ENCODE measurements at places on chromosomes 13 and 19.

DNA sequence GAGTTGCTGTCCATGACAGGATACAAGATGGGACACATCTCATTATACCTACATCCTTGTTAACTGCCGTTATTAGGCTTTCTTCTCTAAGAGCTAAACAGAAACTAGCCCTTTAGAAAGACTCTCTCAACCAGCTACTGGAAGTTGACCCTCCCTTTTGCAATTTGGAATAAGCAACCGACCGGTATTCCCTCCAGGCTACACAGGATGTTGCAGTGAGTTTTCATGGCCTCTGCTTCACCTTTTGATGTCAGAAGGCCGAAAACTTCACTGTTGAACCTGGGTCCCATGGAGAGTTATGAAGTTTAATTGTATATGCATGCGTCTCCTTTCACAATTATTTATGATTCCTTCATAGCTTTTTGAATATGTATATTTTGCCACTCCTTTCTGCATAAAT, 1042.5 kb upstream of the SPRY2 start:
- no peak for DNase-seq

DNA sequence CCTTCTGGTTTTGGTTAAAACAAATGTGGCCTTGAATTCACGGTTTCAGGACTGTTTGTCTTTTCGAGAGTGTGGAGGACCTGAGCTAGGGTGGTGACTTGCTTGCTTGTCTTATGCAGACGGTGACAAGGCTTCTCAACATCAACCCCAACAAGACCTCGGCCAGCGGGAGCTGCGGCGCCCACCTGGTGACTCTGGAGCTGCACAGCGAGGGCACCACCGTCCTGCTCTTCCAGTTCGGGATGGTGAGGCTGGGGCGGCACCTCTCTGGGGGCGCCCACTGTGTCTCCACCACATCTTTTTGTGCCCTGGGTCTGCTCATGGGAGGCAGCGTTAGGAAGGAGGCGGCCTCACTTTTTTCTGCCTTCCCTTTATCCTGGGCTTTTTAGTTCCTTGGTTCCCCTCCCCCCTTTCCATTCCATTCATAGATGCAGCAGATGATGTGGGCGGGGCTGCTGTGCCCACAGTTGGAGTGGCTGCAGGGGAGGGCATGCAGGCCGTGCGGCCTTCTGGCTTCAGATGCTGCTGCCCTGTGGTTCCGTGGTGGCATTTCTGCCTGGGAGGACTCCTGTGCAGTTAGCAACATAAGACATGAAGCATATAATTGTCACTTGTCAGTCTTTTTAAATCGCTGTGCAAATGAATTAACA, 23.3 kb downstream of the LAMP1 start:
- no peak for DNase-seq

- no peak for DNase-seq
Observed at GRCh38 chr19:17091758-17092333, 16.3 kb downstream of the MYO9B start.

GRCh38 chr13:64709079-64709478, 2521.1 kb downstream of the PCDH9 start:
- no peak for DNase-seq

DNA sequence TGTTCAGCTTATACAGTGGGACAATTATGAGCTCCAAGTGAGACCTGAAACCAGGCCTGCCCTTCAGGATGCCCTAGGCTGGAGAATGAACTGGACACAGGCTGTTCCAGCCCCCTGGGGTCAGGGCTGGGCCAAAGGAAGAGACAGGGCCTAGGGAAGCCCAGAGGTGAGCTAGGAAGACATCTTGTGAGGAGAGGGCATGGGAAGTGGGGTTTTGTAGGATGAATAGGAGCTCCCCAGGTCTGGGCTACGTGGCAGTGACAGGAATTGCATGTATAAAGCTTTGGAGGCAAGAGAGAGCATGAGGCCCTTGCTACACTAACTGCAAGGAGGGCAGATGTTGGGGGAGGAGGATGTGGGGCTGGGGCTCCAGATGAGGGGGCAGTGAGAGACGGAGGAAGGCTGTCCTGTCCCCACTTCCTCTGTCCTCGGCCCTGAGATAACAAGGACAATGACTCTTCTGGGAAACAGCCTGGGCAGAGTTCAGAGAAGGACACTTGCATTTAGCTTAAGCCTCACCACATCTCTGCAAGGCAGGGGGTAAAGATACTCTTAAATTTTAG, 1.5 kb upstream of the TBXA2R start:
- DNase-seq = no peak

- DNase-seq = no peak
Observed at GRCh38 chr19:15913384-15913783, 15.5 kb upstream of the CYP4F2 start.

DNA sequence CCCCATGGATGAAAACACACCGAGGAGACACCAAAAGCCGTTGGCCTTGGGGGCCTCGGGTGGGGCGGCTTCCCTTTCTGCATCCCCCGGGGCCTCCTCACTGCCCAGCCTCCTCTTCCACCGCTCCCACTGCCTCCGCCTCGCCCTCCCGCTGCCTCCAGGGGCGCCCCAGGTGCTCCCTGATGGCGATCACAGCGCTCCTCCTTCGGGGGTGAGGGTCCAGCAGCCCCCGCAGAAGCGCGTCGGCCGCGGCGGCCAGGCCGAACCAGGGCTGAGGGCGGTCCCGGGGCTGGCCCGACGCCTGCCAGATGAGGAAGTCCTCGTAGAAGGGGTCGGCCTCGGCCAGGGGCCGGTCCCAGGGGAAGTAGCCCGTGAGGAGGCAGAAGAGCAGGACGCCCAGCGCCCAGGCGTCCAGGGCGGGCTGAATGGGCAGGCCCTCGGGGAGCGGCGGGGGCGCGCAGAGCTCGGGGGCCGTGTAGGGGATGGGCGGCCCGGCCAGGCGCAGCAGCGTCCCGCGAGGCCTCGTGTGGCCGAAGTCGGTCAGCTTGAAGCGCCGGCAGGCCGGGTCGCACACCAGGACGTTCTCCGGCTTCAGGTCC, 7.2 kb downstream of the SBK2 start:
- no peak for DNase-seq

GRCh38 chr13:24141333-24141910, 19.1 kb upstream of the SPATA13 start:
- DNase-seq = no peak

GRCh38 chr13:21219036-21219381, 42.6 kb downstream of the MRPL57 start:
- DNase-seq = no peak

DNA sequence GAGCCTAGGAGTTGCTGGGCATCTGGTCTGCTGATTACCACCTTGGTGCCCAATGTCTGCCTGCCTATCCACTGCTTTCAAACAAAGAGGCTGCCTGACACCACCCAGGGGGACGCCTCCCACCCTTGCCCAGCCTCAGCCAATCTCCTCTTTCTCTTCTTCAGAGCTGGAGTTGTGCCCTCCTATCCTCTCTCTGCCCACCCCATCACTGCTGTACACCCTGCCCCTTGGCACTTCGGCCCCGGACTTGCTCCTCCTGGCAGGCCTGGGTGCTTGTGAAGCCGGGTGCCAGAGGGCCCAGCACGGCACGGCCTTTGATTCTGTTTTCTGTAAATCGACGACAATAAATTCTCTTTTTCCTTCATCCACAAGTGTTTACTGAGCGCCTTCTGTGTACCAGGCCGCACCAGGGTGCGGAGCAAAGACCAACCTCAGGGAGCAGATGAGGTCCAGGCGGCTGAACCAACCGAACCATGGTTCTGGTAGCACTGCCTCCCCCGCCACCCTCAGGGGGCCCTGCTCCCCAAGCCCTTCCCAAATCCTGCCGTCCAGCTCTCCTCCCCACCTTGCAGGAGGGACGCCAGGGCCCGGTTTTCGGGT, 5.0 kb downstream of the RNF225 start:
- no peak for DNase-seq

DNA sequence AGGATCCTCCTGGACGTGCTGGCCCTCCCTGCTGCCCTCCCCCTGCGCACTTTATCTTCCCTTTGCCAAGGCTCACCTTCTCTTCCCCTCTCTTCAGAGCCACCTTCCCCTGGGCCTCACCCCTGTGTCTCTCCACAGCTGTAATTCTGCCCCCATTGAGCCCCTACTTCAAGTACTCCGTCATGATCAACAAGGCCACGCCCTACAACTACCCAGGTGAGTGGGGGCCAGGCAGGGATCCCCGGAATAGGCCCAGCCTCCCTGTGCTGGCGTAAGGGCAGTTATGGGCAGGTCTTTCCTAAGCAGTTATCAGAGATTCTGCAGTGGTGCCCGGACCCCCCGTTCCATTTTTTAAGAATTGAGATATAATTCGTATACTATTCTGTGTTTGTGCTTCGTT, 3.1 kb downstream of the NDUFA3 start:
- no peak for DNase-seq

- DNase-seq = no peak
Observed at GRCh38 chr13:19860884-19861655, 2.4 kb downstream of the ZMYM5 start.

All from activated CD4-positive, CD25-positive, alpha-beta regulatory T cell (primary cell).